Peyer's patch (tissue), 4 donors: ENCODE measurements at places on chromosomes 3 and 15. TPM values are rescaled to one million over a fixed set of nuclear protein-coding genes. Genes with fewer than 3 reads are reported as not detected.

Gene FEZF2
- not detected for total RNA-seq

Gene ZCWPW2
- total RNA-seq, result not detected

Gene FES
- total RNA-seq, result 14.4 TPM

Gene FGD5
- 8.6 TPM for total RNA-seq

Gene MESP1
- not detected for total RNA-seq

Gene SLC27A2
- total RNA-seq, result 17.4 TPM

Gene COL6A5
- not detected for total RNA-seq

DNA sequence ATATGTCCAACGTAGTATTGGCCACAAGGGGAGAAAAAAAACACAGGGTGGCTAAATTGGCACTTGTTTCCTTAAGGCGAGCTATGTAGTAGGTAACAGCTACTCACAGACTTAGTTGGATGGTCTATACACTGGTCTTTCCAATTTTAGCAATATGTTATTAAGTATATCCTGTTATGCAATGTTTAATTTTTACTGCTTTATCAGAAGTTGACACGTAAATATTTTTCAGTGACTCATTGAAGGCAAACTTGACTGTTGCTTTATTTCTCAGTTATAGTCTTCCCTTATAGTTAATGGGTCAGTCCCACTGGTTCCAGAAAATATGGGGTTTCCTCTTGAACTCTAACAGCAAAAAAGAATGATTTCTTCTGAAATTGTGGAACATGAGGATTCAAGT, 46.5 kb downstream of the ADPGK start:
- DNase-seq, result no peak

GRCh38 chr15:87707566-87708130, 548.9 kb downstream of the NTRK3 start:
- DNase-seq, result no peak

DNA sequence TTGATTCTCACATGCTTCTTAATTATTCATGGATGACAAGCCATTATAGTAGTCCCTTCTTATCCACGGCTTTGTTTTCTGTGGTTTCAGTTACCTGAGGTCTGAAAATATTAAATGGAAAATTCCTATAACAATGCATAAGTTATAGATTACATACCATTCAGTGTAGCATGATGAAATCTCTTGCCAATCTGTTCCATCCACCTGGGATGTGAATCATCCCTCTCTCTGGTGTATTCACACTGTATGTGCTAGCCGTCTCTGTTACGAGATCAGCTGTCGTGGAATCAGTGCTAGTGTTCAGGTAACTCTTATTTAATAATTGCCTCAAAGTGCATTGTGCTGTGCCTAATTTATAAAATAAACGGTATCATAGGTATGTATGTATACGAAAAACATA, 5.2 kb downstream of the WDR5B start:
- DNase-seq, result no peak

DNA sequence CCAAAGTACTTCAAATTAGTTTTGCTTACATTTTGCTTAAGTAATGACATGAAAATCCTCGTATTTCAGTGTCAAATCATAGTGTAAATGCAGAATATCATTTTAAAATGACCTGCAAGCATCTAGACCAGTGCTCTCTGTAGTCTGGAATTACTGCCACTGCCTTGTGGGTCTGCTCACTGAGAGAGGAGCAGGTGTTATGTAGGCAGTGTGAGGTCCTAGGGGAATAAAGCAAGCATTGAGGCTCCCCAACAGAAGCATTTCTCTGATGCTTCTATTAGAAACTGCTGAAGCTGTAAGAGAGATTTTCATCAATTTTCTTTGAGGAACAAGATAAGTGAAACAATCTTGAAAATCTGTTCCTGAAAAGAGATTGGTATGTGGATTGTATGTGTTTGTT, 253.2 kb downstream of the BBX start:
- no peak for DNase-seq

- DNase-seq, result no peak
Measured at GRCh38 chr3:154956815-154957214, 123.3 kb upstream of the MME start.

DNA sequence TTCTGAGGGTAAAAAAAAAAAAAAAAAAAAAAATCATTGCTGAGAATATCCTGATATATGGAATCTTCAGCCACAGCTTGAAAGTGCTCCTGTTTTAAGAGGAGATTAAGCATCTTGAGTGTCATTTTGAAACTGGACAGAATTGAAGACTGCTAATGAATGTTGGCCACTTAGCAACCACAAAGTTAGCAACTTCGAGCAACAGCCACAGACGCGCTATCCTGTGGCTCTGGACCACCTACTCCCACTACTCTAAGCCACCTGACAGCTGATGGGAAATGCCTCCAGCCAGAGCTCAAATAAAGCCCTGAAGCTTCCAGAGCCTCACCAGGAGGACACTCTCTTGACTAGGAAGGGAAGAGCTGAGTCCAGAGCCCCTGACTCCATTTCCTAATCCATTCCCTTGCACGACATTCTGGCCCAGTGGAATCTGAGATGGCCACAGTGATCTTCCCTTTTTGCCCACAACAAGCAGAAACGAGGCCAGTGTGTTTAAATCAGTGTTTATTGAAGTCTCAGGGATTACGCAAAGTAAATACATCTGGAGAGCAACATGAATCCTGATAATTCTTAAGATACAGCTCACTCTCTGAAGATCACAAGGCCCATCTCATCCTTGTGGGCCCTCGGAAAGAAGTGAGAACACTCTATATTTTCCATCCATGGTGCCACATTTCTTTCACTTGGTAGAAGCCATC, 58.6 kb downstream of the TMEM212 start:
- no peak for DNase-seq

DNA sequence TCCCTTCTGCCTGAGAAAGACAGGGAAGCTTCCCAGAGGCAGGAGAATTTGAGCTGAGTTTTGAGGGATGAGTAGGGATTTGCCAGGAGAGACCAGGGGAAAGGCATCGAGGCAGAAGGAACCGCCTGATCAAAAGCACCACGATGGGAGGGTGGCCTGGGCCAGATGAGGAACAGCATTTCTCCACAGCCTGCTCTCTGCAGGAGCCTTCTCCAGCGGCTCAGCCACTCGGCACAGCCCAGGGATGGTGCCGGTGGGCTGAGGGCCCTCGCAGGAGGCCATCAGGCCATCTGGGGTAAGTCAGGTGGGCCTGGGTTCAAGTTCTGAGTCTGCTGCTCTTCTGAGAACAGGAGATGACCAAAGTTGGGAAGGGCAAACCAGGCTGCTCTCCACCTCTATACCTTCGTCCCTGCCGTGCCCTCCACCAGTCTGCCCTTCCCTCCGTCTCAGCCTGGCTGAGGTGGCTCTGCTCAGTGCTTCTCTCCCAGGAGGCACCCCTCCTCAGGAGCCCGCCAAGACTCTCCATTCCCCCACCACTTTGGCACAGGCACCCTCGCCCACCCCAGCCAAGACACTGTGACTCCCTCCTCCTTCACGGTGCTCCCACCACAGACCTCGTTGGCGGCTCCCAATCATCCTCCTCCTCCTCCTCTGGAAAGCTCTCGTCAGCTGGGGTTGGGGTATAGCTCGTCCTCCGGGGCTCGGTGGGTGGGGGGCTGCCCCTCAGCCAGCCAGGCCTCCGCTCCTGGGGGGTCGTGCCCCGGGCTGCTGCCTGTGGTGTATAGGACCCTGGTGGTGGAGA, 34.9 kb downstream of the GRIP2 start:
- DNase-seq, result no peak

GRCh38 chr3:4748701-4749378, 230.4 kb upstream of the BHLHE40 start:
- DNase-seq, result no peak

- no peak for DNase-seq
Measured at GRCh38 chr15:35624881-35625280, 78.9 kb upstream of the DPH6 start.
